ENCODE measurements at places on chromosomes 4 and X.

DNA sequence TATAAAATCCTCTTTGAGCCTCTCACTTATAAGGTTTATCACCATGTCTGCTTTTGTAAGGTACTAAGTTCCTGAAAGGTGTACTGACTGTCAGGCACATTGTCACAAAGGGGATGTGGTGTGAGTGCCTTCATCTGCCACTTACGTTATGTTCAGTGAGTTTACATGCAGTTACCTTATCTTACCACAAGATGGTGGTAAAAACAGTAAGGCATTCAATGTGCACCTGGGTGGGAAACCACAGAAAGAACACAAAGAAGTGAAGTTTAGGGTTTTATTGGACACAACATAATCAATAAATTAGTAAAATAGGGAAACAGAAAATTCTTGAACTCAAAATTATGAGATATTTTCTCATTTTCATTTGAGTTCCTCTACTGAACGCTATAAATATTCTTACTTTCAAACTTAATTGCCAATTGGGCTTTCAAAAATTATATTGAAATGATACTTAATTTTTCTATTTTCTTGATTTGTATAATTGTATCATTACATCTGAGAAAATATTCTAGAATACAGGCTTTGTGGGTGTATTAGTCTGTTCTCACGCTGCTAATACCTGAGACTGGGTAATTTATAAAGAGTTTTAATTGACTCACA is 650.8 kb downstream of the PCDH7 start:
- DNase-seq: peak; percentile 4

DNA sequence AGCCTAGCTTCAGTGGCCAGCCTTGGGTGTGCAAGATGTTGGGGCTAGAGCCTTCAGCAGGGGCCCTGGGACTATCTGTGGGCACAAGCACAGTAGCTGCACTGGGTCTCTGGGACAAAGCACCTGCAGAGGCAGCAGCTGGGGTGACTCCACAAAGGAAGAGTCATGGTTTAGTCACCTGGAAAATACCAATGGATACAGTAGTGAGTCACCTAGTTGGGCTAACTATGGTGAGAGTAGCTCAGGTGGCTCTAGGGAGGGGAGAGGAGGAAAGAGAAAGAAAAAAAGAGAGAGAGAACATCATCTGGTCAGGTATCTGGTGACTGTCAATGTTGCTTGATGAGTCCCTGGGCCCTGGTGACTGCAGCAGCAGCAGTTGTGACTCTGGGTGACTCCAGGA is 72.9 kb upstream of the SPIN4 start:
- no peak for DNase-seq

GRCh38 chr4:110310795-110311194 is 112.4 kb upstream of the ELOVL6 start:
- DNase-seq: no peak

DNA sequence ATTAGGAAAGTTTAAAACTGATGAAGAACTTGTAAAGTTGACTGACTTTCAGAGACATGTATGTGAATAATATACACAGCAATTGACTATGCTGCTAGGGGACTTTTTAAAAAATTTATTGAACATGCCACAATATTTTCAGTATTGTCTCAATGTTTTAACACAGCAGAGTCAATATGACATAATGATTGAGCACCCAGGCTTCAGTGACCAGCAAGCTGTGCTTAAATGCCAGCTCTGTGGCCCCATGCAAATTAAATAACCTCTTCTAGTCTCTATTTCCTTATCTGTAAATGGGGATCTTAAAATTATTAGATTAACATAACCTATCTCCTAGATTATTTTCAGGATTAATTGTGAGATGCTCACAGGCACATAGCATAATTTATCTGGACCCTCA is 56.8 kb upstream of the TXK start:
- DNase-seq: no peak

GRCh38 chrX:47129899-47130358 is 14.6 kb downstream of the NDUFB11 start:
- no peak for DNase-seq

- no peak for DNase-seq
Observed at GRCh38 chr4:101596781-101597552, 193.6 kb upstream of the BANK1 start.

- DNase-seq: peak; percentile 5
Observed at GRCh38 chr4:6343939-6344408, 74.3 kb downstream of the WFS1 start.

DNA sequence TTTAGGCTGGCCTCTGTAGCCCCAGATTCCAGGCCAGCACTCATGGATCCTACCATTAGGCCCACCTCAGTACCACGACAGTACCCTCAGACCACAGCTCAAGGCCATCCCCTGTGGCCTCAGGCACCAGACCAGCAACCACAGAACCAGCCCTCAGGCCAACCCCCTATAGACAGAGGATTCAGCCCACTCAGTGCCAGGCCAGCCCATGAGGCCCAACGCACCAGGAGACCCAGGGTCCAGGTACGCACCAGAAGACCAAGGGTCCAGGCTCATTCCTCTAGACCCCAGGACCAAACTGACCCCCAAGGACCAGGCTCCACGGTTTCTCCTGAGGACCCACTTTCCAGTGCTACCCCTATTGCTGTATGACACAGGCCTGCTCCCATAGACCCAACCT is 39.5 kb upstream of the MAGEC2 start:
- no peak for DNase-seq

DNA sequence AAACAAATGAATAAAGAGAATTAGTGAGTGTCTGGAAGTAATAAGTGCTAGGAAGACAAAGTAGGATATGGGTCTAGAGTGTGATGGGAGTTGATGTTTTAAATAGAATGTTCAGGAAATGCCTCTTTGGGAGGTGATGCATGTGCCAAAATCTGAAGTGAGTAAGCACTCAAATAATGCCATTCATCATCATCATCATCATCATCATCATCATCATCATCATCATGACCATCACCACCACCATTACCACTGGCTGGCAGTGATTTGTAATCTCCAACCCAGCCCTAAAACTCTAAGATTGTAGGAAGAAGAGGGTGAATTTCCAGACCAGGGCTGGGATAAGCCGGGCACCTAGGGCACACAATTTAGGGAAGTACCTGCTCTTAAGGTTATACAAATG is 9.7 kb upstream of the SOX3 start:
- no peak for DNase-seq

GRCh38 chr4:37816719-37817118 is 9.8 kb upstream of the PGM2 start:
- DNase-seq: no peak

- no peak for DNase-seq
Observed at GRCh38 chr4:124337874-124338273, 374.7 kb downstream of the ANKRD50 start.

- no peak for DNase-seq
Observed at GRCh38 chrX:120725874-120726273, 96.0 kb upstream of the C1GALT1C1 start.

GRCh38 chrX:151753313-151754046 is 18.9 kb downstream of the CNGA2 start:
- DNase-seq: no peak

- DNase-seq: no peak
Observed at GRCh38 chrX:9249051-9249846, 215.3 kb upstream of the FAM9B start.

DNA sequence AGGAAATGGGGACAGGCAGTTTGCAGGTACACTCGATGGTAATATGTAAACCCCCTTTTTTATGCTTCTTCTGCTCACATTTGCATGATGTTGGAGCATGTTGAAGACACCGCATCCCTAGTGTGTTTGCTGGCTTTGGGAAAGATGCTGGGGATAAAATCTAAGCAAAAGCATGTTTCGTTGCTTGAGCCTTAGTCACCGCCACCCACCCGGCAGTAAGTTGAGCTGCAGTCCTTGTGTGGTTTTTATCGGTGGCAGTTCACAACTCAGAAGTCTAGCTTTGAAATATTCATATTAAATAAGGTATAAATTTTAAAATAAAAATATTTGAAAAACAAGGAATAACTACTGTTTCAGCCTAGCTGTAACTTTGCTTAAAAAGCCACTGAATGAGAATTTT is 21.7 kb upstream of the MND1 start:
- DNase-seq: no peak

GRCh38 chr4:186939766-186940165 is 216.1 kb upstream of the FAT1 start:
- DNase-seq: no peak

DNA sequence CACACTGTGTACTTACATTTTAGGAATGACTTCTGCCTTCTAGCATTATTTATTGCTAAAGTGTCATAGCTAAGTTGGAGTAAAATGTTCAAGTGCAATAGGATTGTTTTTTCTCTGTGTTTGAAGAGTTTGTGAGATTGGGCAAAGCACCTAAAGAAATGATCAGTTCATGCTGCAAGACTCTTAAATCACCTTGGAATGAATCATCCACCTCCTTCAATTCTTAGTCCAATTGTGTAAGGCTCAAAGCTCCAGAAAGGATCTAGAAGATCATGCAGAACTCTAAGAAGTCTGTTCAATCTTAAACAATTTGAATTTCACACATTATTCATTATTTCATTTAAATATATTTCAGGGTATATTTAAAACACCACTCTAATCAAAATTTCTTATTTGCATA is 137.1 kb downstream of the AMELX start:
- no peak for DNase-seq

GRCh38 chr4:117971403-117971802 is 62.9 kb upstream of the NDST3 start:
- no peak for DNase-seq

DNA sequence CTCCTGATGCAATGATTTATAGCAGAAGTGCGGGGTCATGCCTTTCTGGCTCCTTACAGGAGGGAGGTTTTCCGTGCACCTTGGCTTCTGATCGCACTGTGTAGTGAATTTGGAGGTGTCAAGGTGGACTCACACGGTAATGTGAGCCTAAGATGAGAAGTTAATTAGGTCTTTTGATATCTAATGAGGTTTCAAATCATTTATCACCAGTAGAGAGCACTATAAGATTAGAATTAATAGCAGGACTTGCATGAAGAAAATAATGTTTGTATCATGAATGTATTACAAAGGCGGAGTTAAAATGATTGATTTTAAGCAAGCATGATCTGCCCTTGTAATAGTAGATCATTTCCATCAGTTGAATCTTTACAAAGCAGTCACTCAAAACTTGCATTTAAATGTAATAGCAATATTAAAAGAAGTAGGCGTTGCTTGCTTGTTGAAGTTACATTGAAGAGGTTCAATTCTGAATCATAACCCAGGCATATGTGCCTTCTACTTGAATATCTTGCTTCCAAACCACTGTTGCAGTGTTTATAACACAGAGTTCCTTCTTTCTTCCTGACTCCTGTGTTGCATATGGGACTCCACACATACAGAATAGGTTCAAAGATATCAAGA is 152.1 kb downstream of the FMR1NB start:
- DNase-seq: no peak

GRCh38 chrX:2614911-2615310 is 76.2 kb upstream of the CD99 start:
- DNase-seq: peak; percentile 23

GRCh38 chrX:145609951-145610511 is 207.6 kb upstream of the SLITRK2 start:
- no peak for DNase-seq

- no peak for DNase-seq
Observed at GRCh38 chr4:141540643-141541042, 95.7 kb upstream of the IL15 start.

DNA sequence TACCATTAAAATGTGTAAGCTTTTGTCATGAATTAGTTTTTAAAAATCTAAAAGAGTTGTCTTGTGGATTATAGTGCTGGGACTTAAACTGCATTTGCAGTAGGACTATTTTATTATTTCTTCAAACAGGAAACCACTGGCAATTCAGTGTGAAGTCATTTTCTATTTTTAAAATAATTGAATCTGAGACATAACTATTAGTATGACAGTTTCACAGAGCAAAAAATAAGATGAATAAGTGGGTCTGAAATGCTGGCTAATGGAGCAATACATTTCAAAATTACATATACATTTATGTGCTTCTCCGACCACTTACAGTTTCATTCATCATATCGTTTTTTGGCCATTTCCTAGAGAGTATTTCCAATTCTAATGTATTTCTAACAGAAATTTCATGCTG is 75.3 kb upstream of the RAPGEF2 start:
- DNase-seq: no peak

DNA sequence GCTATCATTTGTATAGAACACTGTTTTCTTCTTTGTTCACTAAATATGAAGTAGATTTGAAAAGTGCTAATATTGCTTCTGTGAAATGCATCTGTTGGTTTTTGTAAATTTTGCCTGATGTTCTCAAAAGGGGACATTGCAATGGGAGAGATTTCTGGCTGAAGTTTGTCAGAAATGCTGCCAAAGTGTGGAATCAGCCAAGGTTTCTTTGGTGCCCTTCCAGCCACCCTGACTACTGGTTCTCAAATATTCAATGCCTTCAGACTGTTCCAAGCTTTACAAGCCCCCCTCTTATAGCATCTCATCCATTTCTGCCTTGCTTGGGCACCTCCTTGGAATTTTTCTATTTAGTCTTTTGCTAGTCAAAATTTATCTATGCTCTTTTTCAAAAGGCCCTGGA is 60.6 kb upstream of the TMLHE start:
- no peak for DNase-seq

GRCh38 chr4:80008351-80008750 is 64.7 kb downstream of the ANTXR2 start:
- DNase-seq: no peak

- DNase-seq: no peak
Observed at GRCh38 chr4:17760626-17761025, 20.8 kb downstream of the FAM184B start.

GRCh38 chr4:6972911-6973310 is 63.3 kb downstream of the TBC1D14 start:
- DNase-seq: no peak

DNA sequence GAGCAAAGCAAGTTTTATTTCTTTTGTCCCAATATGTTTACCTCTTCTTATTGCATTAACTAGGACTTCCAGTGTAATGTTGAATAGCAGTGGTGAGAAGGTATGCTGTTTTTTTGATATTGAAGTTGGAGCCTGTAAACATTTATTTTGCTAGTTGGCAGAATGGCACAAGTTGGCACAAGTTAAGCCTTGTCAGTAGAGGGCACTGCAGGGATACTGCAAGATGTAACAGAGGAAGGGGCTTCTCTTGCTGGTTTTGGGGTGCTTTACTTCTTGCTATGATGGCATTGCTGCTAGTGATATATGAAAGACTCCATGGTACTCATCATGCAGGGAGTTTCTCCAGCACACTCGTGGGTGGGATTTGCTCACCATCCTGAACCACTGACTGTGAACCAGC is 327.3 kb upstream of the ARX start:
- DNase-seq: no peak

- DNase-seq: no peak
Observed at GRCh38 chr4:188781655-188782054, 642.4 kb downstream of the TRIML1 start.

DNA sequence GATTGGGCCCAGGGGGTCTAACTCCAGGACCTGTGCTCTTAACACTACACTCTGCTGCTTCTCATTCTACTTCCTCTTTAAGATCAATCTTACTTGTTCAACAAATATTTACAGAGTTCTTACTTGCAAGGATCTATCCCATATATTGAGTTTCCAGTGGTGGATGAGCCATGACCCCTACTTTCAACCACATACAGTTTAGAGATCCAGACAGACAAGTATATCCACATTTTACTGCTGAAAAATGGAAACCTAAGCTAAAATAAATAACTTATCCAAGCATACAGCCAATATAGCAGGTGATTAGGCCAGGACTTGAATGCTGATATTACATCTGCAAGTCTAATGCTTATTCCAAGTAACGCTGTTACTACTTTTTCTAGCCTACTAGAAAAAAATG is 18.7 kb downstream of the TMEM150C start:
- no peak for DNase-seq

Measured in SJSA1 (cell line).